Hepatocyte (in vitro differentiated cells): ENCODE measurements at places on chromosomes 6 and 20.

- no peak for DNase-seq
- no peak overlapping the region for H3K4me3 ChIP-seq
- peaks cover 32% of the 10 kb centered on the region for H3K4me1 ChIP-seq
- H3K36me3 ChIP-seq, result no peaks in the 10 kb centered on the region
- no peaks in the 10 kb centered on the region for H3K27me3 ChIP-seq
These were observed 8.6 kb upstream of the SERPINB6 start for GRCh38 chr6:2979819-2980464.

DNA sequence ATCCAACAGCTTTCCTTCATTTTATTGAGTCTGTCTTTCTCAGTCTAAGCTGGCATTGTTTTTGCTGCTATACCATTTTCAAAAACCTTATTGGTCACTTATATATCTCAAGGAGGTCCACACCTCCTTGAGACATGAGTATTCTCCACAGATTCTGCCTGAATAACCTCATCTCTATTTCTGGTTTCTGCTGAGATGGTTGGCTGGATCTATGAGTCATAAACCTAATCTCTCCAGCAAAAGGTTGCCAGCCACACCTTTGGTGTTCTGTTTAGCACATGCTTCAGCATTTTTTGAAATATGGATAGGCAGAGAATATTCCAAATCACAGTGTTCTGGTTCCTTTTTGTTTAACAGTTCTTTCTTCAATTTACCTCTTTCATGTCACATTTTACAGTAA is 40.8 kb upstream of the TMEM244 start:
- H3K4me3 ChIP-seq, result no peak overlapping the region
- H3K27ac ChIP-seq, result no peak overlapping the region
- no peaks in the 10 kb centered on the region for H3K36me3 ChIP-seq
- no peaks in the 10 kb centered on the region for H3K4me1 ChIP-seq
- no peak for DNase-seq

GRCh38 chr6:11228935-11229654 is 3.4 kb downstream of the NEDD9 start:
- H3K27ac ChIP-seq, result peak overlapping the region; percentile 92
- peak; percentile 50 for DNase-seq
- H3K36me3 ChIP-seq, result no peaks in the 10 kb centered on the region
- H3K4me3 ChIP-seq, result peak overlapping the region; percentile 62

GRCh38 chr6:157859775-157860504 is 36.9 kb downstream of the SNX9 start:
- H3K4me1 ChIP-seq, result peaks cover 19% of the 10 kb centered on the region
- H3K27me3 ChIP-seq, result no peaks in the 10 kb centered on the region

GRCh38 chr6:36722879-36723278 is 25.3 kb downstream of the RAB44 start:
- no peaks in the 10 kb centered on the region for H3K27me3 ChIP-seq
- H3K36me3 ChIP-seq, result no peaks in the 10 kb centered on the region
- H3K4me1 ChIP-seq, result no peaks in the 10 kb centered on the region

- no peaks in the 10 kb centered on the region for H3K4me1 ChIP-seq
- no peak for DNase-seq
These were observed 2.1 kb upstream of the RBPJL start for GRCh38 chr20:45304464-45304999.

- H3K4me1 ChIP-seq, result peaks cover 33% of the 10 kb centered on the region
- DNase-seq, result peak; percentile 28
- H3K27ac ChIP-seq, result peak overlapping the region; percentile 83
- H3K36me3 ChIP-seq, result no peaks in the 10 kb centered on the region
These were observed 114.7 kb upstream of the ZNF217 start for GRCh38 chr20:53708129-53708968.

GRCh38 chr6:169022079-169022478 is 231.6 kb downstream of the THBS2 start:
- no peak for DNase-seq

DNA sequence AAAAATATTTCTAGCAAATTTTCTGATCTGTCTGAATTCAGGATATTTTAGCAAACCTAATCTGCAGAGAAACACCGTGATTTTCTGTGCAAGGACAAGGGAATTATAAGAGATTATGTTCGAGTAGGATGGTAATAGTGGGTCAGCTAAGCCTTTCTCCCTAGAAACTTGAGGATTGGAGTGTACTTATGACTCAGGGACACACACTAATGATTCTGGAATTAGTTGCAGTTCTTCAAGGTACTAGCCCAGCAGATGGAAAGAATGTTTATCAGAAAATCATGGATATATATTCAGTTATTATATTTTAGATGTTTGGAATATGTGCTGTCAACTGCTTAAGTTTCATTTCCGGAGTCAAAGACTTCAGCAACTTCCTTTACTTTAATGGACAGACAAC is 177.1 kb upstream of the MAP3K7 start:
- H3K27ac ChIP-seq, result no peak overlapping the region
- no peaks in the 10 kb centered on the region for H3K27me3 ChIP-seq
- no peak for DNase-seq
- H3K4me3 ChIP-seq, result no peak overlapping the region
- H3K4me1 ChIP-seq, result no peaks in the 10 kb centered on the region

GRCh38 chr20:23655491-23656211 is 17.9 kb upstream of the CST3 start:
- DNase-seq, result no peak
- no peaks in the 10 kb centered on the region for H3K27me3 ChIP-seq
- H3K4me1 ChIP-seq, result peaks cover 29% of the 10 kb centered on the region
- H3K4me3 ChIP-seq, result no peak overlapping the region
- H3K36me3 ChIP-seq, result no peaks in the 10 kb centered on the region

- H3K36me3 ChIP-seq, result no peaks in the 10 kb centered on the region
- no peak for DNase-seq
- H3K27me3 ChIP-seq, result no peaks in the 10 kb centered on the region
- no peak overlapping the region for H3K27ac ChIP-seq
These were observed 539.3 kb upstream of the AGPAT4 start for GRCh38 chr6:161813156-161813555.

GRCh38 chr20:21514553-21515251 is 838 bp upstream of the NKX2-2 start:
- H3K36me3 ChIP-seq, result no peaks in the 10 kb centered on the region
- DNase-seq, result no peak
- peaks cover 22% of the 10 kb centered on the region for H3K4me1 ChIP-seq
- H3K27me3 ChIP-seq, result peaks cover 99% of the 10 kb centered on the region
- H3K4me3 ChIP-seq, result no peak overlapping the region

GRCh38 chr6:105370351-105370750 is 32.5 kb downstream of the PREP start:
- H3K4me3 ChIP-seq, result no peak overlapping the region
- H3K27ac ChIP-seq, result peak overlapping the region; percentile 40
- no peaks in the 10 kb centered on the region for H3K36me3 ChIP-seq
- H3K27me3 ChIP-seq, result no peaks in the 10 kb centered on the region

DNA sequence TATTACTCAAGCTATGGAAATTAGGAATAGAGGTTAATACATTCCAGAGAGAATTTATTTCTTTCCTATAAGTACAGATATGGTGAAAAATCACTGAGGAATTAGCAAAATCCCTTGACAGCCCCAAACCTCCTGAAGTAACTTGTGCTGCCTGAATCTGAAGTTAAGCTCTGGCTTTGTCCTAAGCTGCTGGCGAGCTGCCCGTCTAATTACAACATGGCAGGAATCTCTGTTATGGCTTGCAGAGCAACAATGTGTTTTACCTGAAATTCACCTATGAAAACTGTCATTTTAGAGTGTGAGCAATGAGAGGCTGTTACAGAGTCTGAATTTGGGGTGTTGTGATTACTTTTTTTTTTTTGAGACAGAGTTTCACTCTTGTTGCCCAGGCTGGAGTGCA is 22.5 kb upstream of the IYD start:
- H3K4me3 ChIP-seq, result no peak overlapping the region
- H3K36me3 ChIP-seq, result no peaks in the 10 kb centered on the region

DNA sequence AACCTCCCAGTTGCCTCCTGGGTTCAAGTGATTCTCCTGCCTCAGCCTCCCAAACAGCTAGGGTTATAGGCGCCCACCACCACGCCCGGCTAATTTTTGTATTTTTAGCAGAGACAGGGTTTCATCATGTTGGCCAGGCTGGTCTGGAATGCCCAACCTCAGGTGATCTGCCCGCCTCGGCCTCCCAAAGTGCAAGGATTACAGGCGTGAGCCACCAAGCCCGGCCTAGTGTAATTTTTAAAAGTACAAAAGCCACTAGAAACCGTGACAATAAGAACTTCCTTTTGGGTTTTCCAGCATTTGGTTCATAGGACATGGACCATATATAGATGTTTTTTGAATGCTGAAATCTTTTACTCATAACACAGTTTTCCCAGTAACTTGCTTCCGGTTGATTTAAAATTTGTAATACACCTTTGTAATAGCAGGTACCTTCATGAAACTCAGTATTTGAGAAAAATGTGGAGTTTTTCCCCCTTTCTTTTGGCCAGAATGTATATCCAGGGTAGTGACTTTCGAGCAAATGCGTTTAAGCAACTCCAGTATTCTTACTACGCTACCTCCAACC is 467 bp downstream of the PXT1 start:
- H3K4me3 ChIP-seq, result peak overlapping the region; percentile 74
- peak overlapping the region; percentile 99 for H3K27ac ChIP-seq
- peaks cover 31% of the 10 kb centered on the region for H3K4me1 ChIP-seq

- H3K27me3 ChIP-seq, result no peaks in the 10 kb centered on the region
- no peak for DNase-seq
- H3K4me1 ChIP-seq, result no peaks in the 10 kb centered on the region
- H3K4me3 ChIP-seq, result no peak overlapping the region
- no peaks in the 10 kb centered on the region for H3K36me3 ChIP-seq
- no peak overlapping the region for H3K27ac ChIP-seq
These were observed 55.4 kb downstream of the GRM4 start for GRCh38 chr6:34090529-34090928.

DNA sequence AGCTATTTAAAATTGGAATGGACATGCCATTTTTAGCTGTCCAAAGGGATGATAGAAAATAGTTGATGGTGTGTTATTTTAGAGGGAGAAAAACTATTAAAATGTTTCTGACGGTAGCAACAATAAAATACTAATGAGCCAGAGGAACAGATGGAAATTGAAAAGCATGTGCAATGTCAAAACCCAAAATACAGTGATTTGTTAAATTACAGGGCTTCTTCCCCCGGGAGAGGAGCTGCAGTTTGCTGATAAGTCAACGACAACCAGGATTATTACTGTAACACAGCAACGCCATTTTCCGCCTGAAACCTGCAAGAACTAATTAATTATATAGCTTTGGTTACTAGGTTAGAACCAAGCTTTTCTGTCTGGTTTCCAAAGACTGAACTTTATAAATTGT is 179.6 kb upstream of the SPTLC3 start:
- no peaks in the 10 kb centered on the region for H3K27me3 ChIP-seq
- H3K4me3 ChIP-seq, result no peak overlapping the region
- H3K36me3 ChIP-seq, result no peaks in the 10 kb centered on the region
- peaks cover 8% of the 10 kb centered on the region for H3K4me1 ChIP-seq
- no peak overlapping the region for H3K27ac ChIP-seq

DNA sequence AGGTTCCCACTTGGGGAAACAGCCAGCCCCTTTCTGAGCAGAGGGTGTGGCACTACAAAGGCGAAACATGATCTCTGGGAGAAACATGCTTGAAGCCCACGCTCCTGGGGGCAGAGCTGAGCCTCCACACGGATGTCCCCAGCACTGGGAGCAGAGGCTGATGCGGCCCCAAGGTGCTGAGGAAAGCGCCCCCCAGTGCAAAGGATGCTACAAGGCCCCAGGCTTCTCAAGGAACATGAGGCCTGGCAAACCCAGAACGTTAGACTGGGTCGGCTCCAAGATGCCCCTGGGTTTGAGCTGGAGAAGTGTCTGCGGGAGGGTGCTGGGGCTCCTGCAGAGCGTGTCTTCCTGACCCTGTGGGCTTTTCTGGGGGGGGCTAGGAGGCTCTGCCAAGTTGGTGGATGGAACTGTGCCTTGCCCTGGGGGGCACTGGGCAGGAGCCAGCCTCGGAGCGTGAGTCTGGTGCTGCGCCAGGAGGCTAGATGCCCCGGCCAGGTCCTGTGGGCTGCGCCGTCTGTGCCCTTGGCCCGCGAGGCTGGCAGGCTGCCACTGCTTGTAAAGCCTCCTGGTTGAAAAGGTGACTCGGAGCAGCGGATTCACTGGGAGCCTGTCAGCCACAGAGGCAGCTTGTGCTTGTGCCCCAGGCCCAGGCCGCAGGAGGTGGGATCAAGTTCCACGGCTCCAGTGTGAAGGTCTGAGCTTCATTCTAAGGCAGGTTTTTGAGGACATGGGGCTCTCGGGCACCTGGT is 8.1 kb downstream of the SYNJ2 start:
- peak overlapping the region; percentile 9 for H3K27ac ChIP-seq
- no peaks in the 10 kb centered on the region for H3K27me3 ChIP-seq
- H3K4me1 ChIP-seq, result peaks cover 46% of the 10 kb centered on the region
- no peaks in the 10 kb centered on the region for H3K36me3 ChIP-seq
- DNase-seq, result peak; percentile 53
- no peak overlapping the region for H3K4me3 ChIP-seq

- H3K27me3 ChIP-seq, result no peaks in the 10 kb centered on the region
- no peaks in the 10 kb centered on the region for H3K4me1 ChIP-seq
- no peak overlapping the region for H3K27ac ChIP-seq
- DNase-seq, result no peak
These were observed 150.8 kb downstream of the GRIK2 start for GRCh38 chr6:101544286-101544685.

GRCh38 chr6:99136488-99136887 is 188.7 kb upstream of the FBXL4 start:
- DNase-seq, result no peak
- H3K36me3 ChIP-seq, result no peaks in the 10 kb centered on the region
- H3K27me3 ChIP-seq, result no peaks in the 10 kb centered on the region
- no peak overlapping the region for H3K4me3 ChIP-seq

GRCh38 chr6:88539295-88539764 is 373.2 kb upstream of the CNR1 start:
- no peak overlapping the region for H3K4me3 ChIP-seq
- H3K36me3 ChIP-seq, result no peaks in the 10 kb centered on the region
- no peaks in the 10 kb centered on the region for H3K4me1 ChIP-seq
- no peak overlapping the region for H3K27ac ChIP-seq
- no peaks in the 10 kb centered on the region for H3K27me3 ChIP-seq

DNA sequence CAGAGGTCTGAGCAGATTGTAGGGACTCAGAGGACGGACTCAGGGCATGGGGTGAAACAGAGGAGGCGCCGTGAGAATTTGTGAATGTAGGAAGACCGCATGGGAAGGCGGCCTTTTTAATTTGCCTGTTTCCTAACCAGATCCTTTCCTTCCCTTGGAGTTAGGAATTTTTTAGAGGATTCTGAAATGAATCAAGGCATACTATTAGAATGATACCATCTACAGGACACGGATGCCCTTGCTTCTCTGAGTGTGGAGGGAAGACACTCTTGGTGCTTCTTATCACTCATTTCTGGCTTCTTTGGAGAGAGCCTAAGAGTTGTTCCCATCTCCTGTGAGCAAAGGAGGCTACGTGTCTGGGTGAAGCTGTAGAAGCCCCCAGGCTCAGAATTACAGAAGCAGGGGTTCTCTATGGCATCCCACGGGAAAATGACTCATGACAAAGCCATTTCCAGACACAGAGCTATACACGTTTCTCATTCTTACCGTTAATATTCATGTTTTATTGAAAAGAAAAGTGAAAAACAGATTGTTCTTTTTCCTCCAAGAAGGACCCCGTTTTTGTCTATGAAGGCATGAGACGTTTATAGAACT is 148.5 kb downstream of the EDN3 start:
- peaks cover under 1% of the 10 kb centered on the region for H3K4me1 ChIP-seq
- no peaks in the 10 kb centered on the region for H3K36me3 ChIP-seq
- no peak overlapping the region for H3K27ac ChIP-seq
- peaks cover 29% of the 10 kb centered on the region for H3K27me3 ChIP-seq
- no peak for DNase-seq
